ENCODE measurements at places on chromosomes 5 and 9.

DNA sequence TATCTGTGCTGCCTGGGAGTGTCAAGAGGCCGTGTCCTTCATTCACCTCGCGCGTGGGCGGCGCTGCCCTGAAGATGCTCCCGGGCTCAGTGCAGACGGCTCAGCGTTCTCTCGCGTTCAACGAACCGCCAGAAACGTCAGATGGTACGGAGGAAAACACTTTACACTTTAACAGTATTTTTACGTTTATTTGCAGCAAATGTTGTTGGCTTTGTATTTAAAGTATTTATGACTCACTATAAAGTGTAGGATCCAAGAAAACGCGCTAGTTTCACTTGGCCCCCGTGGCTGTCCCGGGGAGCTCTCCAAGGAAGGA lies 544 bp upstream of the ERCC6L2 start:
- peak; percentile 63 for DNase-seq

DNA sequence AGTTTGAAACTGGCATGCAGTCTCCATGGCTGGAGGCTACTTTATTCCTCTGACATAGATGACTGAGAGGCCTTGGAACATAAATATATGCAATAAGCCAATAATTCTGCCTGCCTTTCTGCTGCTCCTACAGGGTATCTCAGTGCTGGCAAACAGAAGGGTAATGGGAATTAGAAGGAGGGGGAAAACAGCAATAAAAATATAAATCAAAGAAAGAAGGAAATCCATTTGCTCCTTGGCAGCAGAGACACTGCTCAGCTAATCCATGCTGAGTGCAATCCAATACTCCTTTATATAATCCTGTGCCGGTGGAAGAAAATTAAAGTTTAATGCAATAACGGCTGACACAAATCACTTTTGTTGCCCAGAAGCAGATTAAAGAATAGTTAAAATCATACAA lies 478.9 kb downstream of the SPATA31D1 start:
- no peak for DNase-seq

DNA sequence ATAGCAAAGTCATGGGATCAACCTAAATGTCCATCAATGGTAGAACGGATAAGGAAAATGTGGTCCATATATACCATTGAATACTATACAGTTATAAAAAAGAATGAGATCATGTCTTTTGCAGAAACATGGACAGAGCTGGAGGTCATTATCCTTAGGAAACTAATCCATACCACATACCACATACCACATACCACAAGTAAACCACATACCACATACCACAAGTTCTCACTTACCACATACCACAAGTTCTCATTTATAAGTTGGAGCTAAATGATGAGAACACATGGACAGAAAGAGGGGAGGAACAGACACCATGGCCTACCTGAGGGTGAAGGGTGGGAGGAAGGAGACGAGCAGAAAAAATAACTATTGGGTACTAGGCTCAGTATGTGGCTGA lies 154.6 kb upstream of the GHR start:
- no peak for DNase-seq

- no peak for DNase-seq
These were observed 47.3 kb upstream of the SLC30A5 start for GRCh38 chr5:69046375-69046957.

DNA sequence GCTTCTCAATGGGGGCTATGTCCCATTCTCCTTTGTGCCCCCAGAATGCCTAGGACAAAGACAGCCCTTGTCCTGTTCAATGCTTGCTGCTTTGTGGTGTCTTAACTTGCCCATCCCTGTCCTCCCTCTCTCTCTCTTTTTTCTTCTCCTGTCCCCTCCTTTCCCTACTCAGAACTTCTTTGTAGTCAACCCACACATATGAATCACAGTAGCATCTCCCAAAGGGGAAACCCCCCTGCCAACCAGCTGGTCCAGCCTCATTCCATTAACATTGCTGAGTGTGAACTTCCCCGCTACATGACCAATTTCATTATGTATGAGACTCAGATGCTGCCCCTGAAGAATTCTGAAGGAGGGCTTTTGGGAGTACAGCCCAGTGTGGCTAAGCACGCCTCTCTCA lies 408.3 kb downstream of the ENC1 start:
- DNase-seq, result no peak
